ENCODE measurements at places on chromosomes 1 and 21. TPM values are rescaled to one million over a fixed set of nuclear protein-coding genes. Genes with fewer than 3 reads are reported as not detected.

Gene SGIP1
- total RNA-seq: not detected

Gene FAM72C
- total RNA-seq: not detected

Gene KISS1
- not detected for total RNA-seq

Gene SERPINC1
- total RNA-seq: not detected
